ENCODE measurements at places on chromosomes 3 and 15.

DNA sequence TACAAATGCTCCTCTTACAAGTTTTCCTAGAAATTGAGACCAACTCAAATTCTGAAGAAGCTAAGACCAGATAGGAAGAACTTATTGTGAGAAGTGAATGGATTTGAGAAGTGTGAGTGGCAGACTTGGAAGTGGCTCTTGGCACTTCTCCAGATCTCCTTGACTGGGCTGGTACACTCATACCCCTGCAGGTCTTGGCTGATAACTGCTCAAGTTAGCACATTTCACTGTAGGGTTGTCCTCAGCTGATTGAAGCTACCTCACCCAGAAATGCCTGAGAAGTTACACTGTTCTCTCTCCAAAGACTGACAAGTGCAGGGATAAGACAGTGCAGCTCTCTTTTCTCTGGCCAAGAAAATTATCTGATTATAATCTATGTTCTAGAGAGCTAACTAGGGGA is 16.5 kb upstream of the CLDN1 start:
- H3K4me3 ChIP-seq, result no peak overlapping the region
- no peak overlapping the region for H3K27ac ChIP-seq
- peaks cover 4% of the 10 kb centered on the region for H3K27me3 ChIP-seq
- no peak for DNase-seq
- H3K36me3 ChIP-seq, result no peaks in the 10 kb centered on the region

- H3K4me3 ChIP-seq, result no peak overlapping the region
- H3K36me3 ChIP-seq, result no peaks in the 10 kb centered on the region
- DNase-seq, result no peak
- no peaks in the 10 kb centered on the region for H3K27me3 ChIP-seq
- H3K27ac ChIP-seq, result no peak overlapping the region
These were observed 13.4 kb upstream of the MFSD1 start for GRCh38 chr3:158788446-158788845.

DNA sequence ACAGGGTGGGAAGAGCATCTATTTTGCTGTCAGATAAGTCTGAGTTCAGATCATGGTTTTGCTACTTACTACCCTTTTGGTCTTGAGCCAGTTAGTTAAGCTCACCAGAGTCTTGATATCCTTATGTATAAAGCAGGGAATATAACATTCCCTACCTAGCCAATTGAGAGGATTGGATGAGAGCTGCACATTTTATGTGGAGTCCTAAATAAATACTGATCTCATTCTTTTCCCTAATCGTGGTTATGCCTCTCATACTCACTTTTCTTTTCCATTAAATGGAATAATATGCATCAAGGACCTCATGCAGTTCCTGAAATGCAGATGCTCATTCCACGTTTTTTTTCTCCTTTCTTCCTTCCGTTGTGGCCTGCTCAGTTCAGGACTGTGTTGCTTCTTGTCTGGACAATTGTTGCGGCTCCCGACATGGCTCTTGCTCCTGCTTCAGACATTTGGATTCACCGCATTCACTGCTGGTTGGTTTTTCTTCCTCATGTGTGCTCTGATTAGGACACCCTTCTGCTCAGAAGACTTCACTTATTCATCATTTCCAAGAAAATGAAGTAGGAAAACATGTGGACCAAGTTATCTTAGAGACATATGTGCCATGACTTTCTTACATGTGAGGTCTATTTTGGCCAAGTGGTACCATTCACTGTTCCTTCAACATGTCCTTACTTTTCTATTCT is 90.2 kb downstream of the NFKBIZ start:
- peaks cover 44% of the 10 kb centered on the region for H3K4me1 ChIP-seq
- peaks cover 8% of the 10 kb centered on the region for H3K36me3 ChIP-seq
- H3K27ac ChIP-seq, result no peak overlapping the region
- no peak overlapping the region for H3K4me3 ChIP-seq

DNA sequence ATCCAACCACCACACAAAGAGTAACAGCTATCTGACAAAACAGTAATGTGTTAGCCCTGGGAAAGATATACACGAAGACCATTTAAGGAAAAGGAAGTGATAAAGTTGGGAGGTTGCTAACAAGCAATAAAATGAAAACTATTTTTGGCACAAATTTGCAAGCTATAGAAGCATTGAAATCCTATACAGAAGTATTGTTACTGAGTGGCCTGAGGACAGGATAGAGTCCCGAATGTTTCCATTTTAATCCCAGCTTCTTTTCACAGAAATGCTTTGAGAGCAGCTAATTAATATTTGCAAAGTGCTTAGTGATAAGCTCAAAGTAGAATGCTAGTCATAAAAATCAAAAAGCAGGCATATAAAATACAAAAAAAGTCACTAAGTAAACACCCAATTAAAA is 51.5 kb downstream of the RAD18 start:
- no peak overlapping the region for H3K4me3 ChIP-seq
- no peaks in the 10 kb centered on the region for H3K27me3 ChIP-seq
- DNase-seq, result no peak
- H3K27ac ChIP-seq, result no peak overlapping the region

GRCh38 chr3:51682526-51682925 is 11.5 kb downstream of the TEX264 start:
- no peak overlapping the region for H3K27ac ChIP-seq
- H3K27me3 ChIP-seq, result no peaks in the 10 kb centered on the region
- no peak for DNase-seq
- H3K4me1 ChIP-seq, result peaks cover 81% of the 10 kb centered on the region
- H3K36me3 ChIP-seq, result peaks cover 32% of the 10 kb centered on the region
- no peak overlapping the region for H3K4me3 ChIP-seq

DNA sequence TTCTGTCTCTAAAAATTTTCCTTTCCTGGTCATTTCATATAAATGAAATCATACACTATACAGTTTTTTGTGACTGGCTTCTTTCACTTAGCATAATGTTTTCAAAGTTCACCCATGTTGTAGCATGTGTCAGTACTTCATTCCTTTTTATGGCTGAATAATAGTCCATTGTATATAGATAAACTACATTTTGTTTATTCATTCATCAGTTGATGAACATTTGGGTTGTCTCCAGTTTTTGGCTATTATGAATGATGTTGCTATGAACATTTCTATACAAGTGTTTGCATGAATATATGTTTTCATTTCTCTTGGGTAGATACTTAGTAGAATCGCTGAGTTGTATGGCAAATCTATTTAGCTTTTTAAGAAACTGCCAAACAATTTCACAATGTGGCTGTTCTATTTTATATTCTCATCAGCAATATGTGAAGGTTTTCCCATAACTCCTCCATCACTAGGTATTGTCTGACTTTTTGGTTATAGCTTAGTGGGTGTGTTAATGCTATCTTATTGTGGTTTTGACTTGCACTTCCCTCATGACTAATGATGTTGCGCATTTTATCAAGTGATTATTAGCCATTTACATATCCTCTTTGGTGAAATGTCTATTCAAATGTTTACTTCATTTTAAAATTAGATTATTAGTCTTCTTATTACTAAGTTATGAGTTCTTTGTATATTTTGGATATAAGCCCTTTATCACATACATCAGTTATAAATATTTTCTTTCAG is 21.7 kb upstream of the AP4E1 start:
- no peaks in the 10 kb centered on the region for H3K27me3 ChIP-seq
- H3K4me3 ChIP-seq, result no peak overlapping the region
- no peak for DNase-seq
- peaks cover 21% of the 10 kb centered on the region for H3K36me3 ChIP-seq
- peaks cover 57% of the 10 kb centered on the region for H3K4me1 ChIP-seq
- peak overlapping the region; percentile 48 for H3K27ac ChIP-seq

DNA sequence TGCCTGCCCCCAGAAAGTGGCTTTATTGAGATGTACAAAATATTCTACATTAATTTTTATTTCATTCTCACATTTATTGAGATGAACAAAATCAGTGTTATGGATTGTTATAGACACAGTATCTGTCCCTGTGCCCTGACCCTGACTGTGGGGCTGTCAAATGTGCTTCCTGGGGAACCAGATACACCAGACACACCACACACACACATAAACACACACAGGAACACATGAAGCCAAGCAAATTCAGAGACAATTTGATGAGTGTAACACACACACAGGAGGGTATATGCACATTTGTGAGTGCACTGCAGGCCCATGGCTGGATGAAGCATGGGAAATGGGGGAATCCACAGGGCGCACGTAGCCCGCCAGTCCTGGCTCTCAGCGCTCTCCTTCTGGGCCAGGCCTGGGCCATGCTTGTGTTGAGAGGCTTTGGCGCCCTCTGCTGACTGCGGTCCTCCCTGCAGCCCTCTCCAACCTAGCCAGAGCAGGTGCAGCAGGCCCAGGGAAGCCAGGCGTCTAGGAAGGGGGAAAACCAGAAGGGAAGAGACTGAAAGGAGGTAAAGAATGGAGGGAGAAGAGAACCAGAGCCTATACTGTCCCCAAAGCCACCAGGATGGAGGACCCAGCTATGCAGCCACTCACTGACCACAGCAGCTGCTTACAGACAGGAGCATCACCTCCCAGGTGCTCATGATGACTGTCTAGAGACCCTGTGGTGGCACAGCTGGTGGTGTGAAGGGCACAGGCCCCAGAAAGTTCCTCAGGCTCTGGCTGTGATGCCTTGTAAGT is 18.0 kb upstream of the LOXL1 start:
- H3K4me3 ChIP-seq, result no peak overlapping the region
- H3K36me3 ChIP-seq, result no peaks in the 10 kb centered on the region
- no peaks in the 10 kb centered on the region for H3K4me1 ChIP-seq
- no peaks in the 10 kb centered on the region for H3K27me3 ChIP-seq

- peaks cover 48% of the 10 kb centered on the region for H3K27me3 ChIP-seq
- H3K4me1 ChIP-seq, result no peaks in the 10 kb centered on the region
- H3K27ac ChIP-seq, result no peak overlapping the region
- no peak for DNase-seq
- no peaks in the 10 kb centered on the region for H3K36me3 ChIP-seq
These were observed 123.4 kb downstream of the ABI3BP start for GRCh38 chr3:100869787-100870186.

DNA sequence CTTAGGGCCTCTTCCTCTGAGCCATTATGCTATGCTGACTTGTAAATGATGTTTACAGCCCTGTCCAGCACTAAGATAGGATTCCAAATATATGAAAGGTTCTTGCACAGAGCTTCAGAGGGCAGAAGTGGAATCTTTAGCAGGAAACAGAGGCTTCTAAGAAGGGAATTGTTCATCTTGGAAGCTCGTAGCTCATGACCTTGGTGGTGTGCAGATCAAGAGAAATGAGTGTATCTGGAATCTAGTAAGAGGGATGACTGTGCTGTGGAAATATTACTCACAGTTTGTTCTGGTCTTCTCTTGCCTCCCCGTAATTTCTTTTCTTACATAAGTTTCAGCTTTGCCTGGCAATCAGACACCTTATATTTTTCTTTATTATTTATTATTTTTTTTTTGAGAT is 175.8 kb downstream of the SPATA16 start:
- H3K4me3 ChIP-seq, result no peak overlapping the region
- no peak overlapping the region for H3K27ac ChIP-seq
- H3K27me3 ChIP-seq, result no peaks in the 10 kb centered on the region
- H3K36me3 ChIP-seq, result no peaks in the 10 kb centered on the region
- DNase-seq, result no peak
- no peaks in the 10 kb centered on the region for H3K4me1 ChIP-seq

DNA sequence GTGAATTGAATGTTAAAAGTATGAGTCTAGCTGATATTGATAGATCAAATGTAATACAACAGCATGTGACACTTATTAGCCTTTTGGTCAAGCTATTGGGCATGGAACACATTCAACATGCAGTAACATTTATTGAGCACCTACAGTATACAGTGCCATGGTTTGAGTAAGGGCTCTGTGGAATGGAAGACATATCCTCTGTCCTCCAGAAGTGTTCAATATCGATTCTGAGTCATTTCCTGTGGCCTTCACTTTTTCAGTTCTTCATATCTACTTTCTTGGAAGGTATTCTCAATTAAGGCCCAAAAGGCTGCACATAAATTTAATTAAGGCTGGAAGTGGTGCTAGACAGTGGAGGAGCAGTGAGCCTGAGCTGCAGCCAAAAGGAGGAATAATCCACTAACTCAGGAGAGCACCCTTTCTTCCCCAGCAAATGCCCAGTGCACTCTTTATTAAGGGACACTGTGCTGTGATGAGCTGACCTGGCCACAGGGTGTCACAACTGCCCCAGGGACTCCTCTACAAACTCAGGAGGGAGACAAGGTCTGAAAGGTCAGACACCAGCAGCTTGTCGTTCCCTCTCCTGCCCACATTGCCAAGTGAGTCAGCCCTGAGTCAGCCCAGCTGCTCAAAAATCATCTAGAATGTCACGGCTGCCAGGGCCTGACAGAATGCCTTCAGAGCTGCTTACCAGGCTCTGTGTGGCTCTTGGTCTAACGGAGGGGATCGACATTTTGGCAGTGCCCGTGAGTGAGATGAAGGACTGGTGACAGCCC is 544.8 kb downstream of the AGBL1 start:
- peaks cover 31% of the 10 kb centered on the region for H3K4me1 ChIP-seq
- peak overlapping the region; percentile 29 for H3K4me3 ChIP-seq
- H3K27ac ChIP-seq, result peak overlapping the region; percentile 71
- H3K36me3 ChIP-seq, result no peaks in the 10 kb centered on the region
- H3K27me3 ChIP-seq, result peaks cover 6% of the 10 kb centered on the region

DNA sequence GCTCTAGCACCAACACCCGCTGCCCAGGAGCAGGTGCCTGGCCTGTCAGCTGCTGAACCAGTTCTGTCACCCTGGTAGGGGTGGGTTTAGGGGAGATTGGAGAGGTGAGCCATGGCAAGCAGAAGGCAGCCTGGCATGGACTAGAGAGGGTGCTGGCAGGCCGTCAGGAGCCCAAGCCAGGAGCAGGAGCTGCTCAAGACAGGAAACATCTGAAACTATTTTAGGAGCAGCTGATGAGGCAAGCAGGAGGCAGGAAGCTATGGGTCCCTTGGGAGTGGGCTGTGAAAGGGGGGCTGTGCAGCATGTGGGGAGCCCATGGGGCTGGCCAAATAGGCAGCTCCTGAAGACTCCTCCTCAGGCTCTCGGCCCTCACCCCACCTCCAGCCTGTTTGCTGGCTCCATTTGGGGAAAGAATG is 2.3 kb downstream of the INKA1 start:
- peaks cover 2% of the 10 kb centered on the region for H3K36me3 ChIP-seq
- no peak overlapping the region for H3K4me3 ChIP-seq
- H3K27me3 ChIP-seq, result peaks cover 19% of the 10 kb centered on the region
- DNase-seq, result no peak

DNA sequence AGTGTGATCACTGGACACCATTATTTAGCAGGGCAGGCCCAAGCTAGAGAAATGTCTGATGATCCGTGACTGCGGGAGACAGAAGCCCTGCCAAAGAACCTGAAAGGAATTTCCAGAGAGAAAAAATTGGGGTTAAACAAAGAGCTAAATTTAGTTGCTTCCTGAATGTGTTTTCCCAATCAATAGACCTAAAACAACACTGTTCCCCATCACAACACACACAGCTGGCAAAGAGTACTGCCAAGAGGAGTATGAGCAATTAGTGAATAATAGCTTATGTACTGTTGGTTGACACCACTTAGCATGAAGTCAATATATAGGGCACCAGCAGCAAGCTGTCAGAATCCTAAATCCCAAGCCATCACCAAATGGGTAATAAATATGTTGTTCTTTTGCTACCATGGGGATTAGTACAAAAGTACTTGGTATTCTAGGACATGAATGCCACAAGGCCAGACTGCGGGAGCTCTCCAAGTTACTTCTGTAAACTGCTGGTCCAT is 35.7 kb downstream of the CLK3 start:
- peaks cover 10% of the 10 kb centered on the region for H3K36me3 ChIP-seq
- H3K27ac ChIP-seq, result no peak overlapping the region
- H3K4me3 ChIP-seq, result no peak overlapping the region
- no peaks in the 10 kb centered on the region for H3K27me3 ChIP-seq
